ENCODE measurements at places on chromosomes 6 and 20.

GRCh38 chr6:7685276-7685675 lies 40.6 kb upstream of the BMP6 start:
- DNase-seq, result no peak

DNA sequence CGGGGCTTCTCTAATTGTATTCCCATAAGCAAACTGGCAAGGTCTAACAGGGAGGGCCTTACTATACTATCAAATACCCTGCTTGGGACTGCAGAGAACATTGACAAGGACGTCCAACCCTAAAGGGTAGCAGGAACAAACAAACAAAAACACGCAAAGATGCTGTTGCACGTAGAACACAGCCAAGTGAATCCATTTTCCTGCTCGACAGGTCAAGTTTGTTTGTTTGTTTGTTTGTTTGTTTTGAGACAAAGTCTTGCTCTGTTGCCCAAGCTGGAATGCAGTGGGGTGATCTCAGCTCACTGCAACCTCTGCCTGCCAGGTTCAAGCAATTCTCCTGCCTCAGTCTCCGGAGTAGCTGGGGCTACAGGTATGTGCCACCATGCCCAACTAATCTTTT lies 91.3 kb downstream of the ZMYND8 start:
- no peak for DNase-seq

DNA sequence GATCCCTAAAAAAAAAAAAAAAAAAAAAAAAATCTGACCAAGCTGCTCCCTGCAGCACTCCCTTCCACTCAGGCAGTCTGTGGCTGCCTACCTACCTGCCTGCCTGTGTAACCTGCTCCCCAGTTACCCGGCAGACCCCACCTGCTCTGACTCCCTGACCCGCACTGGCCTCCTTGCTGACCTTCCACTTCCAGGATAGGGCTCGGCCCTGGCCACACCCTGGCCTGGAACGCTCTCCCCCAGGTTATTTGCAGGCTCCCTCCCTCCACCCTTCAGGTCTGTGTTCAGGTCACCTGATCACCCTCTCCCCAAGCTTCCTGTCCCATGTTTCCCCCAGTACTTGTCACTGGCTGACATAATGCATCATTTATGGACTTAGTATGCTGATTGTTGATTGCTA lies 134.3 kb downstream of the SLC23A2 start:
- DNase-seq, result no peak

DNA sequence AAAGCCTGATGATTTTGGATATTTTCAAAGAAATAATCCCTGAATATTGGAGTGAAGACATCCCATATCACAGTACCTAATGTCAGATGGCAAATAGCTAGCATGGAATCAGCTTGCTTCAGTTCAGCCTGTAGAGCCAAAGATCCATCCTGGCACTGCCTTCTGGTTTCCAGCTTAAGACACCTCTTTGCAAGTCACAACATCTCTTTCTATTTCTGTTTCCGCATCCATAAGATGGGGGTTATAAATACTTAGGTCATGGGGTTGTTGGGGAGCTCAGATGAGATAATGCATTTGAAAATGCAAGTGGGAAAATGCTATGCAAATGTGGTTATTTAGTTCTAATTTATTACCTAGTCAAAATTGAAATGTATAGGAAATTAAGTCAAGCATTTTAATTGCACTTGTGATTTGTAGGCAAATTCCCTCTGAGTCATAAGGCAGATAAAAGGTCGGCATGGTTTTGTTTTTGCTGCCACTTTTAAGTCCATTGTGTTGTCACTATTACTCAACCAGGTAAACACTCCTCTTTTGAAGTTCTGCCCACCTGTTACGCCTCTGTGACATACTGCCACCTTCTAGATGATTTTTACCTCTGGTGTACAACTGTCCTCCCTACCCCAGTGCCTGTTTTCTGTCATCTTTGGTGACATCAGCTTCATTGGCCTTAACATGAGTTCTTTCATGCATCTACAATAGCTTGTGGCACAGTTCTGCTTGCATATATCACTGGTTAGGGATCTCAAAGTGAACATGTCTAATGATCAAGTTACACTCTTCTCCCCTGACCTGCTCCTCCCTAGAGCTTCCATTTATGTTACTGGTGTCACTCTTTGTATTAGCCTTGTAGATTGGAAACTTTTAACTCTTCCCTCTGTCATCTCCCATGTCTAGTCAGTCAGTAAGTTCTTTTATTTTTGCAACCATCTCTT lies 96.6 kb downstream of the CDKAL1 start:
- no peak for DNase-seq

- no peak for DNase-seq
Measured at GRCh38 chr20:32112841-32113240, 3.3 kb downstream of the TM9SF4 start.

DNA sequence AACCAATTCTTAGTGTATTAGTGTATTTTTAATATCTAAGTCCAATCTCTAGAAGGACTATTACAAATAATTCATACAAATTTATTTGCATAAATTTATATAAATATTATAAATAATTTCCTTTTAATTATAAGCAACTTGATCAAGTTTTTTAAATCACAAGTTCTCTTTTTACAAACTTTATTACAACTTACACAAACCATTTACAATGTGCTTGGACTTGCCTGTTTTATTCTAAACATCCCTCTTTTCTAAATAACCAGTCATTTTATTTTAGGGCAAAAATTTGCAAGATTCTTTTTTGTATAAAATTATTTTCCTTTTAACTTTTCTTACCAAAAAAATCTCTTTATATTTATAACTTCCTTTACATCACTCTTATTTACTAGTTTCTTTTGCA lies 83.5 kb upstream of the SYNCRIP start:
- DNase-seq, result no peak

DNA sequence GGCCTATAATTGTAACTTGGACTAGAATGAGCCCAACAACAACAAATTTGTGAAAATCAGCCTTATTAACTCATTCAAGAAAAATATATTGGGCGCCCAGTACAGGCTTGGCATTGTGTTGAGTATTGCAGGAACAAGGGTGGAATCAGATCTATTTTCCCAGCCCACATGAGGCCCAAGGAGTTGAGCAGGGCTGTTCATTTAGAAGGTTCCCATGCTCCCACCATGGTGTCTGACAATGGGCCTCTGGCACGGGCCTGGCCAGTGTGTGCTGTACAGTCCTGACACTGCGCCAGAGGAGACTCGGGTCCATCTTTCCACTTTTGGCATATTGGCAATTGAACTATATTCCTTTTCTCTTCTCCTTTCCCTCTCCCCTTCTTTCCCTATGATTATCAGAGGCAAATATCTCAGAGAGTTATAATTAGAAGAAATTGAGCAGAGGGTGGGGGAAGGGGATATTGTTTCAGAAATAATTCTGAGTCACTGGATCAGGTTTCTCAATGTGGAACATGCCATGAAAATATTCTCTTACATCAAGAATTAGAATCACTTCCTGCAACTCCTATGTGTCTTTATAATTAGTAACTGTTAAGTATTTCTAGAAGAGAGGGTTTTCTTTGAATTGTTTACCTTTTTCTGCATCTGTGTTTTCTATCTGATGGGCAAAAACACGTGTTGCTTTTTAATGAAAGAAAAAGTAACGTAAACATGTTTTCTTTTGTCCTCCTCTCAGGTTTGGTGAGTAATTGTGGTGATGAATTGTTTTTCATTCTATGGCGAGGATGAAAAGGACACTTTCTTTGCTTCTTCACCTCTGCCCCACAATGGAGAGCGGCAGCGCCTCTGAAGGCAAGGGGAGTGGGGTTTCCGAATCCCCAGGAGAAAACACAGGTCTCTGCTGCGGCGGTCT lies 209.4 kb downstream of the FOXA2 start:
- no peak for DNase-seq
